Posterior vena cava (tissue), 2 donors: ENCODE measurements at places on chromosomes 13 and 19. TPM values are rescaled to one million over a fixed set of nuclear protein-coding genes. Genes with fewer than 3 reads are reported as not detected.

Gene SPRYD7
- total RNA-seq = 9.1 TPM

Gene SELENOV
- total RNA-seq = not detected

Gene ZNF586
- 15.1 TPM for total RNA-seq

Gene CLDN10
- not detected for total RNA-seq
